ENCODE measurements at places on chromosomes 3 and 15.

GRCh38 chr15:35290301-35290721 is 205.2 kb upstream of the NANOGP8 start:
- DNase-seq, result no peak

- no peak for DNase-seq
Measured at GRCh38 chr3:47681016-47681415, 100.7 kb downstream of the SMARCC1 start.

DNA sequence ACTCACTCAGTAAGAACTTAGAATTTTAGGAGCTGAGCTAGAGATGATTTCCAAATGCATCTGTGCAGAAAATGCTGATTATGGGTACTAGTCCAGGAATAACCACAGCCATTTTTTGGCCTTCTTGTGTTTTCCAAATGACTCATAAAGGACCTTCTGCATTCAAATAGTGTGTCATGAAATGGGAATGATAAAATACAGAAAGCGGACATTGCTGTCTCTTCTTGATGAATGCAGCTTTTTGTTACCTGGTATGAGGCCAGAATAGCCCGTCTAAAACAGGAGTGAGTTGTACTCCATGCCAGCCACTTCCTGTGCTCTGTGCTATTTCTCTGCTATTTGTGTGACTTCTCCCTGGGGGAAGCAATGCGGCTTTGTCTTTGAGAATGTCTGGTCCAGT is 20.5 kb upstream of the FRMD5 start:
- no peak for DNase-seq

GRCh38 chr3:116155841-116156240 is 289.4 kb downstream of the LSAMP start:
- DNase-seq, result no peak

DNA sequence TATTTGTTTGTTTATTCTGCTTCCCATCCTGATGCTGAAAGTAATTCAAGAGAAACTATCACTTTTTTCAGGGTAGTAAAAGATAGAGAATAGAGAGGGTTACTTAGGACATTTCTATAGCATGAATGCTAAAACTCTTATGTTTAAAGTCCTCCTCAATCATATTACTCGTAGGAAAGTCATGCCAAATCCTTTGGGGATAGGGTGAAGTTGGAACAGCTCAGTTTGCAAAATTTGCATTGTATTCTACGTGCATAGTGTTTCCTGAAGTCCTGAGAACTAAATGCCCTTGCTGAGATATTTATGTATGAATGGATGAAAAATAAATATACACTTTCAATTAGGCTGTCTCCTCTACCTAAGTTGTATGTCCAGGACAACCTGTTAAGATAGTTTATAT is 14.6 kb downstream of the PLSCR5 start:
- no peak for DNase-seq

DNA sequence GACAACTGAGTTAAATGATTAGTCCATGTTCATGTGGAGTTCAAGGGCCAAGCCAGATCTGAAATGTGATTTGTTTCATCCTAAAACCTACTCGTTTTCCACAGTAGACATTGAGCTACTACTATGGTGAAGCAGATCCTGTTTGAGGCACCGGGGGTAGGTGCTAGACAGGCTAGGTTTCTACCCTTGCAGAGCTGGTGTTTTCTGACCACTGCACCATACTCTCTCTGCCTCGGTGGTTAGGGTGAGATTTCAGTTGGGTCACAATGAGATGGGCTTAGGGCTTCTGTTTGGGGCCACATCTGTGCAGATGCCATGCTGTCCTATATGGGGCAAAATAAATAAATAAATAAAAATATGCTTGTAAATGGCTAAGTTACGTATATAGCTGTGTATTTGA is 99.3 kb downstream of the OXNAD1 start:
- no peak for DNase-seq

DNA sequence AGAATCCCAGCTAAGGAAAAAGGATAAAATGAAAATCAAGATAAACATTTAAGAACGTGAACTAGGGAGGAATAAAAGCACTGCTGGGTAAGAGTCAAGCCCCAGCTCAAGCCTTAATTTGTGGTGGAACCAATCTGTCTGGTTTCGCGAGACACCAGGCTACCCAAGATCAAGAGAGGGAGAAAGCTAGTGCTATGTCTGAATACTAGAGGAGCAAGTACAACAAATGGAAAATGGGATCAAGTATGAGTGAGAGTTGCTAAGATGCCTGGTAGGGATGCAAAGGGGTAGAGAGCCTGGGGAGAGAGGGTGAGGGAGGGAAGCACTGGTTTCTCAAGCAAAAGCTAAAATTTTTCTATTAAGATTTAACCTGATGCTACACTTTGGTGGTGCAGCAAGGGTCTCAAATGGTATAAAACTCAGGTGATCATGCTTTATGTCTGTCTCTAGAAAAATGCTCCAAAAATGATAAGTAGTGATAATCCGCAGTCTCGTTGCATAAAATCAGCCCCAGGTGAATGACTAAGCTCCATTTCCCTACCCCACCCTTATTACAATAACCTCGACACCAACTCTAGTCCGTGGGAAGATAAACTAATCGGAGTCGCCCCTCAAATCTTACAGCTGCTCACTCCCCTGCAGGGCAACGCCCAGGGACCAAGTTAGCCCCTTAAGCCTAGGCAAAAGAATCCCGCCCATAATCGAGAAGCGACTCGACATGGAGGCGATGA is 1.7 kb upstream of the SETD5 start:
- DNase-seq, result no peak

- no peak for DNase-seq
Measured at GRCh38 chr3:75341324-75342067, 322.6 kb upstream of the FRG2C start.

DNA sequence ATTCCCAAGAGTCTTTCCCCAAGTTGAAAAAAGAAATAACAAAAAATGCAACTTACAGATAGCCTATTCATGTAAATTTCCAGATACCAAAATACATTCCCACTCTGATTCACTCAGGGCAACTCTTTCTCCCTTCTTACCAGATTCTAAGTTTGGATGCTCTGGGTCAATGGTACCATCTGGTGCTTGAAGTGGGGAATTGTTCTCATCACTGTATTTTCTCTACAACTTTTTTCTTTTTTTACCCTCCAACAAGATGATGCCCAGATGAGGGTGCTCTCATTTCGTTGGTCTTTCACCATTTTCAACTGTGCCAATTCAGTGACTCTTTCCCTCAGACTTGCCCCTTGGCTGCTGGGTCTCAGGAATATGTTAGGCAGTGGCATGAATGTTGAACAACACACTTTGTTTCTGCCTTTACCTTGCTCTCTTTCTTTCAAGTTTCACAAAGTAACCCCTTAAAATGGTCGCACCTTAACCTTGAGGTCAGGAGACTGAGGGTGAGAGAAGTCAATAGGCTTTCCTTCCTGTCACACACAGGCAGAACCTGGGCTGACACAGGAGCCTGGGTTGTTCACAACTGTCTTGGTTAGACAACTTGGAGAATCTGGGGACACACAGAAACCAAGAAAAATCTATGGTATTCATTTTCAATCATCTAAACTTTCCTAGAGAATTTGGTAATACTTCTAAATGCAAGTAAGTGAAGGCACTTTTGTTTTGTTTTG is 330.7 kb upstream of the SLCO3A1 start:
- no peak for DNase-seq

Measured in effector CD8-positive, alpha-beta T cell (primary cell).